ENCODE measurements at places on chromosomes 6 and 20.

GRCh38 chr6:111845441-111845871 lies 27.8 kb downstream of the FYN start:
- DNase-seq = no peak

- DNase-seq = no peak
These were observed 55.9 kb upstream of the C20orf144 start for GRCh38 chr20:33606118-33606771.

DNA sequence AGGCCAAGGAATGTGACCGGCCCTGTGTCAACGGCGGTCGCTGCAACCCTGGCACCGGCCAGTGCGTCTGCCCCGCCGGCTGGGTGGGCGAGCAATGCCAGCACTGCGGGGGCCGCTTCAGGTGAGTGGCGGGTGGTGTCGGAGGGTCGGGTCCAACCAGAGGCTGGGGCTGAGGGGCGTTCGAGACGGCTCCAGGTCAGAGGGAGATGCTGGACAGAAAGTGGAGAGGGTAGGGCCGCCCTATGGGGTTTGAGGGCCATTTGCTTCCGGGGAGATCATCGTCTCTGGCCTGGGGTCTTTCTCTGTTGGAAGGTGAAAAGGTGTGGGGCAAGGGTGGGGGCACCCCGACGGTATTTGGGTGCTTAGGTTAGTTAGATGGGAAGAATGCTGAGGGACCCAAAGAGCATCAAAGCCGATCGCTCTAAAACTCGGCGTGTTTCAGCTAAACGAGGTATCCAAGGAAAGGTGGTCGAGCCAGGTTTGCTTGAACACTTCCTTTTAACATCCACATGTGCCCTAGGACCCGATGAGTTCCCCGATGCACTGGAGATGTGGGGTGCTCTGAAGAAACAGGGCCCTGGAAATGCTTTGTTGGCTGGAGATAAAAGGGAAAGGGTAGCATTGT lies 691 bp downstream of the ATRN start:
- DNase-seq = no peak

DNA sequence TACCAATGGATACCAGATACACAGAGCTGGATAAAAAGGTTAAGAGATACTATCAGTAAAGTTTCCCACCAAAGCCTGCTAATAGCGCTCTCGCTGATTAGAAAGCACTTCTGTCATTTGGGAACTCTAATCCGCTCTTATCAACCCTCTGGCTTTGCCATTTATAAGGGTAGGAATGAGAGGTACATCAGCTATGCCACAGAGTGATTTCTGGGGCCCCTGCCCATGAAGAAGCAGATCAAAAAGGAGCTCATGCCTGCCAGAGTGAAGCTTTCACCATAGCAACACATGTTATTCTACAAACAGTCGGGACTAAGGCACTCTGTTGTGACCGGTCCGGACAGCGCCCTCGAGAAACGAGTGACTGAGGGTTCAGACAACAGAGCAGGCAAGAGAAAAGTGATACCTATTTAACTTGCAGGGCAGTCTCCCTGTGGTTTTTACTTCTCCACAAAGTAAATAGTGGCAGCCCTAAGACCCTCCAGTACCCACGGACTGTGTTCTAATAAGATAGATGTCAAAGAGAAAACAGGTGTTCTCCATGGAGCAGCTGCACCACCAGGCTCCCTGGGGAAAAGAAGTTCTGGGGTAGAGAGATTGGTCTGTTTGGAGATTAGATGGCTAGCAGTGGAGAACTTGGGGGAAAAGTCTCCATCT lies 5.6 kb downstream of the TRAM2 start:
- DNase-seq = no peak

GRCh38 chr20:40894237-40894630 lies 134.4 kb upstream of the TOP1 start:
- no peak for DNase-seq

DNA sequence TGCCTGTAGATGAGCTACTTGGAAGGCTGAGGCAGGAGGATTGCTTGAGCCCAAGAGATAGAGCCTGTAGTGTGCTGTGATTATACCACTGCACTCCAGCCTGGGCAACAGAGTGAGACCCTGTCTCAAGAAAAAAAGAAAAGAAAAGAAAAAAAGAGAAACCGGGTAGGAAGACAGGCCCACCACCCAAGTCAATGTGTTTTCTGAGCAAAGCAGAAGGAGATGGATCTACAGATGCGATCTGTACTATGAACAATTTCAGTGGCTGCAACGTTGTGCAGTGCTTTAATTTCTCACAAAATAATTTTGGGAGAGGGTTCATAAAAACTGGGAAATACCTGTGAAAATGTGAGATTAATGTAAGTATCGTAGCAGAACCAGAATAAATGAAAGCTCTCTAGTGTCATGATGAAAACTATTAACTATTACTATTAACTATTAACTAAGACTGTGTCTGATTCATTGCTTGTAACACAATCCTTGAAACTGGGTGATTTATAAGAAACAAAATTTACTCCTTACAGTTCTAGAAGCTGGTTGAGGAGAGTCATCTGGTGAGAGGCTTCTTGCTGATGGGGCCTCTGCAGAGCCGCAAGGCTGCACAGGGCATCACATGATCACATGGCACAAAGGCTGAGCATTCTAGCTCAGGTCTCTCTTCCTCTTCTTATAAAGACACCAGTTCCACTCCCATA lies 233.1 kb upstream of the ZNF217 start:
- peak; percentile 31 for DNase-seq

Measured in CD4-positive, alpha-beta T cell treated with Interleukin-1 beta for 1 hour (primary cell).